ENCODE measurements at places on chromosomes 13 and 19.

- no peak for DNase-seq
Observed at GRCh38 chr19:32053861-32054260, 291.5 kb upstream of the ZNF507 start.

DNA sequence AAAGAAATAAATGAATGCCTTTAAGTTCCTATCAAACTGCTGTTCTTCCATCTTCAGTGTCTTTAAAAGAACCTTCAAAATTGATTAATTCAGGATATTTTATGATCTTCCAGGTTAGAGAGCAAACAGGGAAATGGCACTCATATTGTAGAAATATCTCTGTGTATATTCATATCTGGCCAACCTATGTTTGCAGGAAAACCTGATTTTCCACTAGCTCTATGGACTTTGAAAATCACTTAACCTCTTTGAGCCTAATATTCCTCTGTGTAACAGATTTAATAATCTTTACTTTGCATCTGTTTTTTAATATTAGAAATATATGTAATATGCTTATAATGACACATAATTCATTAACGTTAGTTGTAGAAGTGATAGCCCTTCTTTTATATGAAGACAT is 227.7 kb upstream of the ATXN8OS start:
- DNase-seq = no peak

GRCh38 chr13:42284068-42284467 is 12.1 kb downstream of the AKAP11 start:
- DNase-seq = no peak

DNA sequence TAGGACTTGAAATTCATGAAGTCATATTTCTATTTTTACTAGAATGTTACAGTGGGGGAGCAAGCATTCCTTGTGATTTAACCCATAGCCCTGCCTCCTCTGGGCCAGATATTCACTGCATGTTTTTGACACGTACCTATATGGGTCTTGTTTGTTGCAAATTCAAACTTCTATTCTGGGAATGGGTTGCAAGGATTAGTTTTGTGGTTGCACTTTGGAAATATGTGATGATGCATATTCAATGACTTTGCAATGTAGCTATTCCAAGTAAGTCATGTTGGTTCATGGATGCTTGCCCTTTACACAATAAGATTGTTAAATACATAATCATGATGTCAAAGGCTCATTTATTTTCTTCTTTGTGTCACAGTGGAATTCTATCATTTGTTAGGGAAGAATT is 440.8 kb downstream of the TDRD3 start:
- DNase-seq = no peak

GRCh38 chr13:104584481-104584880 is 1518.3 kb upstream of the SLC10A2 start:
- no peak for DNase-seq

DNA sequence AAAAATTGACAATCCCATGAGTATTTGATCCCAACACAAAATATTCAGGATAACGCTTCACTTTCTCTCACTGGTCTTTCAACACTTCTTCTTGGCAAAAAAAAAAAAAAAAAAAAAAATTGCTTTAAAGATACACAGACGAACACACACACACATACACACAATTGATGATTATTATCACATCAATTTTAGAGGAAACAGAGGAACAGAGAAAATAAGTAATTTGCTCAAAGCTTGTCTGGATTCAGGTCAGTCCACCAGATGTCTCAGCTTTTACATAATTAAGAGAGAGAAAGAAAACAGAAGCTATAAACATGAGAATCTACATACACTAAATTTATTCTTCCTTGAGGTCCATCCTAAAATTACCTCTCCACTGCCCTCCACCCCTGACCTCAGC is 183.4 kb downstream of the MZT1 start:
- no peak for DNase-seq

DNA sequence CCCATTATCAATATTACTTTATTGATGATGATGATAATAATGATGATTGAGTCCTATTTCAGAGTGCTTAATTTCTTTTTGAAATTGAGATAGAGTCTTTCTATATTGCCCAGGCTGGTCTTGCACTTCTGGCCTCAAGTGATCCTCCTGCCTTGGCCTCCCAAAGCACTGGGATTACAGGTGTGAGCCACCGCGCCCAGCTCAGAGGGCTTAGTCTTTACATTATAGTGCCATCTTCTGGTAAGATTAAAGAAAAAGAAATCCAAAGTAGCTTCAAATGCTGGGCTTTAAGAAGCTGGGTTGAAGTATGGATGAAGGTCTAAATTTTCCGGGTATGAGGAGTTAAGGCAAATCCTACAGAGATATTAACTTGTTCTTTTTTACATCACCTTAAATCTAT is 3.4 kb upstream of the ZNF333 start:
- DNase-seq = peak; percentile 10

GRCh38 chr13:43127827-43128226 is 104.4 kb downstream of the DNAJC15 start:
- no peak for DNase-seq

GRCh38 chr19:44725684-44726083 is 22.8 kb upstream of the BCL3 start:
- no peak for DNase-seq

- DNase-seq = no peak
Observed at GRCh38 chr13:113143466-113144254, 14.8 kb upstream of the PROZ start.

GRCh38 chr13:70128098-70128497 is 19.8 kb upstream of the KLHL1 start:
- no peak for DNase-seq

DNA sequence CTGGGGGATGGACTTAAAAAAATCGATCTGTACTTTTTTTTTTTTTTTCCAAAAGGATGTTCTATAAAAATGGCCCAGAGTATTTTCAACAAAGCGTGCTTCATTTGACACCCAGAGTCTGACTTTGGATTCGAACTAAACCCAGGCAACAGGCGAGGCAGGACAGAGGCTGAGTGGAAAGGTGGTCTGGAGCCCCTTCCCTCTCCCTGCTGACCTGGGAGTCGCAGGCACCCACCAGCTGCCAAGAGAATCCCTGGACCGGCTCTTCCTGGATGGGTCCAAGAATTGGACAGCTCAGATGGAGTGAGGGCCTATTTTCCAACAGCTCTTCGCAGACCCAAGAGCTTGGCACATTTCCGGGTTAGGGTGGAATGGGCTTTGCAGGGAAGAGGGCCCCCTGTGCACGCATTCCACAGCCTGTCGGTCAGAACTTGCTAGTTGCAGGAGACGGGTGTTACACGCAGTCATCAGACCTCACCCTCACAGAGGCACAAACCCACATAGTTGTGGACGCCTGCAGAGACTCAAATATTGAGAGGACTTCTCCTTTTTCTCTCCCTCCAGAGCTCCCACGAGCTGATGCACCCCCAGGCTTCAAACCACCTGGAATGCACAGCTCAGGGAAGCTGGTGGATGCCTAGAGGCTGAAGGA is 15.2 kb downstream of the KCTD15 start:
- DNase-seq = no peak
